CD4-positive, alpha-beta T cell (primary cell): ENCODE measurements at places on chromosomes 16 and 17. TPM values are rescaled to one million over a fixed set of nuclear protein-coding genes. Genes with fewer than 3 reads are reported as not detected.

GRCh38 chr16:66275775-66276428 lies 90.6 kb upstream of the CDH5 start:
- no peaks in the 10 kb centered on the region for H3K36me3 ChIP-seq
- peak; percentile 7 for DNase-seq
- H3K4me3 ChIP-seq = no peak overlapping the region
- peaks cover 12% of the 10 kb centered on the region for H3K27me3 ChIP-seq
- no peak overlapping the region for H3K27ac ChIP-seq
- peaks cover 4% of the 10 kb centered on the region for H3K4me1 ChIP-seq

DNA sequence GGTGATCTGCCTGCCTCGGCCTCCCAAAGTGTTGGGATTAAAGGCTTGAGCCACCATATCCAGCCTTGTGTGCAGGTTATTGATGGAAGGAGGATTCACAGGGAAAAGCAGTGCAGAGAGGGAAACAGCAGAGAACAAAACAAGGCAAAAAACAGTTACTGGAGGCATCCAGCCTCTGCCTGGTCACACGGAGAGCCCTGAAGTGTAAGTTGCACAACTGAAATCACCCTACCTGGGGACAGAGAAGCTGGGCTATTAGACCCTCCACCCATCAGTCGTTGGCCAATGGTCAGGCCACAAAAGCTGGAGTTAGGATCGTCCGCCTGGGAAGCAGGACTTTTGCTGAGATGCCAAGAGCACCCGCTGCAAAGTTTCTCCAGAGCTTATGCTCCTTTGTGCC lies 57.9 kb upstream of the BCO1 start:
- peaks cover 2% of the 10 kb centered on the region for H3K27me3 ChIP-seq
- H3K27ac ChIP-seq = no peak overlapping the region
- H3K36me3 ChIP-seq = no peaks in the 10 kb centered on the region
- DNase-seq = no peak

DNA sequence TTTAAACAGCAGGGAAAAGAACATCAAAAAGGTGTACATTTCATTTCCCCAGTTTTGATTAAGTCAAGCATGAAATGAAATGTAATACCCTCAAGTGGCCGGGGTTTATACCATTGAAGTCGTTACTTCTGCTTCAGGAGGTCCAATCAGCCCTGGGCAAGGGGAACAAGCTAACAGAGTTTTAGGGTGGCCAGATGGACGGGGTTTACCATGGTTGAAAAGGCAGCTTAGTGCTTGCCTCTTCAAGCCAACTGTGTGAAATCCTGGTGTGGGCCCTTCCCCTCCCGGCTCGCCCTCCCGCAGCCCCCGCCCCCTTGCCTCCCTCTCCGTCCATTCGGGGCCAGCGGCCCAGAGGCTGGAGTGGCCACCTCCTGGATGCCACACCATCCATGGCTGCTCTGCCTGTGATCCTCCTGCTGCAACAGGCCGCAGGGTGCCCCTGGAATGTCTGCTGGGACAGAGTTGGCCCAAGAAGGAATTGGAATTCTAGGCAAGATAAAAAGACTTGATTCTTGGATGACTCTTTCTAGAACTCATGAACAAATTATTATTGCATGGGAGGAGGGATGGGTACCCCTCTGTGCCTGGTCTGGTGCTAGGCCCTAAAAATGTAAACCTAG lies 296.2 kb upstream of the IRX3 start:
- H3K4me1 ChIP-seq = no peaks in the 10 kb centered on the region
- H3K36me3 ChIP-seq = no peaks in the 10 kb centered on the region
- H3K27ac ChIP-seq = no peak overlapping the region
- H3K4me3 ChIP-seq = no peak overlapping the region
- H3K27me3 ChIP-seq = no peaks in the 10 kb centered on the region

- no peak overlapping the region for H3K4me3 ChIP-seq
- no peak for DNase-seq
- H3K27ac ChIP-seq = no peak overlapping the region
Observed at GRCh38 chr16:70687102-70687511, 1.3 kb upstream of the MTSS2 start.

DNA sequence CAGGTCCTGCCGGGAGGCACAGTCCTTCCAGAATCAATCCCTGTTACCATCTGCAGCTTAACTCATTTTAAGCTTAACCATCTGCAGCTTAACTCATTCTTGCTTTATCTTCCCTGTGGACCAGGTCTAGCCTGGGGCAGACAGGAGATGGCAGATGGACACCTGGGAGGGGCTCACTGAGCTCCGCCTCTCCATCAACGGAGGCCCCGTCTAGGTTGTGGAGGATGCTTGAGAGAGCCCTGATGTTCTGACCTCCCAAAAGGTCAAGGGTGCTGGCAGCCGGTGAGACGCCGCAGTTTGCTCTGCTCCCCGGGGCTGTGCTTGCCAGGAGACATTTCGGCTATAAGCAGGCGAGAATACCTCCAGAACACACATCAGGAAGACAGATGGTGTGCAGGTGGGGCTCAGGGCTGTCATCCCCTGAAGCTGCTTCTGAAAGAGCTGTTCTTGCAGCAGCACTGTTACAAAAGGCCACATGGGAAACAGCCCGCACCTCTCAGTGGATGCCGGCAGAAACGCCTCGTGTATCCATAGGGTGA lies 41.3 kb downstream of the BAIAP2 start:
- no peaks in the 10 kb centered on the region for H3K36me3 ChIP-seq
- no peaks in the 10 kb centered on the region for H3K27me3 ChIP-seq
- no peak for DNase-seq
- no peak overlapping the region for H3K27ac ChIP-seq
- no peak overlapping the region for H3K4me3 ChIP-seq

DNA sequence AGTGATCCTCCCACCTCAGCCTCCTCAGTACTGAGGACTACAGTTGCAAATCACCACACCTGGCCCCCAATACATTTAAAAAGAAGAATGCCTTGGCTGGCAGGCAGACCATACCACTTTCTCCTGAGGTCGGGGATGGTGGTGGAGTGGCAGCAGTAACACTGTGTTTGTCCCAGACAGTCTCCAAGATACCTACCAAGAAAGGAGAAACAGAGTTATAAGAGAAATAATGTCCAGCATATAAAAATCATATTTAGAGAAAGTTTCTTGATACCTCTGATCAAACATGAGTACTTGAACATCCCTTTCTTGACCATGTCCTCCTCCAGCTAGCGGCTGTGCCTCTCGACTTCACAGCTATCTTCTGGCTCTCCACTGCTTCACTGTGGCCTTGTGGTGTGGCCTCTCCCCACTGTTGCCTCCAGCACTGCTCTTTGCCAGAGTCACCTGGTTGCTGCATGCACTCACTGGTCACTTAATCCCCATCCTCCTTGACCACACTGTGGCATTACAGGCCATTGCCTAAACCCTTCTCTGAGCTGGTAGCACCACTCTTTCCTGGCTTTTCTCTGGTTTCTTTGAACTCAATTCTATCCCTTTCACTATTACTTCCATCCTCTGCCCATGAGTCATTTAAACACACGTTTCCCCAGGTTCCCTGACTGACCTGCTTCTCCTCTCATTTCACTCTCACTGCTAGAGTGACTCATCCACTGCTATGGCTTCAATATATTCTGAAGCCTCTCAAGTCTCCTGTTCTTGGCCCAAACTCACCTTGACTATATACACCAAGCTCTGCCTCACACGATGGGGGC lies 45.2 kb downstream of the XPO6 start:
- peaks cover 59% of the 10 kb centered on the region for H3K4me1 ChIP-seq
- no peaks in the 10 kb centered on the region for H3K27me3 ChIP-seq
- no peak overlapping the region for H3K4me3 ChIP-seq
- peak overlapping the region; percentile 13 for H3K27ac ChIP-seq

- peaks cover 36% of the 10 kb centered on the region for H3K36me3 ChIP-seq
- H3K4me3 ChIP-seq = no peak overlapping the region
- no peak for DNase-seq
- H3K27me3 ChIP-seq = no peaks in the 10 kb centered on the region
- H3K27ac ChIP-seq = no peak overlapping the region
Observed at GRCh38 chr17:48842746-48843145, 11.9 kb downstream of the CALCOCO2 start.

DNA sequence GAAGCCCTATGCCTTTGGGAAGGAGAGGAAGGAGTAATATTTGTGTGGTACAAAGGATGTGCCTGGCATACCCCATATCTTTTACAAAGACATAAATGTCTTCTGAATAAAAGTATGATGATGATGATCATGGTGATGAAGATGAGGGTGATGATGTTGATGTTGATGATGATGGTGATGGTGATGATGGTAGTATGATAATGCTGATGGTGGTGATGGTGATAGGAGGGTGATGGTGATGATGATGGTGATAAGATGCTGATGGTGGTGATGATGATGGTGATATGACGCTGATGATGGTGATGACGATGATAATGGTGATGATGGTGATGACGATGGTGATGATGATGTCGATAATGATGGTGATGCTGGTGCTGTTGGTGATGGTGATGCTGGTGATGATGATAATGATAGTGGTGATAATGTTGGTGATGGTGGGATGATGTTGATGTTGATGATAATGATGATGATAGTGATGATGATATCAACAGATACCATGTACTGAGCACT lies 684.2 kb downstream of the WWOX start:
- H3K4me3 ChIP-seq = no peak overlapping the region
- no peaks in the 10 kb centered on the region for H3K27me3 ChIP-seq
- H3K27ac ChIP-seq = no peak overlapping the region
- no peak for DNase-seq

GRCh38 chr17:80270836-80271235 lies 10.2 kb downstream of the RNF213 start:
- H3K36me3 ChIP-seq = peaks cover 75% of the 10 kb centered on the region
- DNase-seq = no peak
- H3K27ac ChIP-seq = no peak overlapping the region
- peaks cover 82% of the 10 kb centered on the region for H3K4me1 ChIP-seq

GRCh38 chr16:25135254-25135878 lies 23.8 kb downstream of the LCMT1 start:
- peaks cover 79% of the 10 kb centered on the region for H3K36me3 ChIP-seq
- no peak for DNase-seq
- H3K4me1 ChIP-seq = no peaks in the 10 kb centered on the region

DNA sequence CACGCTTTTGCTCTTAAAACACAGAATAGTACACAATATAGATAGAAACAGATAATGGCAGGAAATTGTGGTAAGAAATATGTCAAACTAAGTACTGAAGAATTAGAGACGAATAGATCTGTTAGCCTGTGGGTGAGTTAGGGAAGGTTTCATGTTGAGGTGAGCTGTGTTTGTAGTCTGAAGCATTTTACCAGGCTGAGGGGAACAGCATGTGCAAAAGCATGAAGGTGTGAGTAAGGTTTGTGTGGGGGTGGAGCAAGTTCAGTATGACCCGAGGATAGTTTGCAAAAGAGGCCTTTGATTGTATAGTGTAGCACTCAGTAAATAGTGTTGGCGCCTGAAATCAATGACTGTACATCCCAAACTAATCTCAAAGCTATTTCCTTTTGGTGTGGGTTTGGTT lies 13.8 kb downstream of the IGSF6 start:
- H3K27me3 ChIP-seq = no peaks in the 10 kb centered on the region
- peak overlapping the region; percentile 17 for H3K27ac ChIP-seq
- no peak overlapping the region for H3K4me3 ChIP-seq
- H3K4me1 ChIP-seq = peaks cover 21% of the 10 kb centered on the region
- H3K36me3 ChIP-seq = peaks cover 6% of the 10 kb centered on the region

- no peak overlapping the region for H3K27ac ChIP-seq
- H3K36me3 ChIP-seq = no peaks in the 10 kb centered on the region
- H3K27me3 ChIP-seq = no peaks in the 10 kb centered on the region
- no peak for DNase-seq
- H3K4me3 ChIP-seq = no peak overlapping the region
Observed at GRCh38 chr17:3641717-3642486, 5.3 kb downstream of the CTNS start.

DNA sequence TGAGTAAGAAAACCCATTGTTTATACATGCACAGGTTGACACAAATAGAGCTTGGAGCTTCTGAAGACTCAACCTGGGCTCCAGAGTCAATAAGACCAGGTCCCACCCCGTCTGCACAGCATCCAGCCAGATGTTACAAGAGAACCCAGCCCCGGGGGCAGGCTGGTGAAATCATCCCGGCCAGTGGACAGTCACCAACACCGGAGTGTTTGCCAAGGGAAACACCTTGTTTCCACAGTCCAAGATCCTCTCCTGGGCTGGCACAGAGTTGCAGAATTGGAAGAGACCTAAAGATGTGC lies 90.3 kb downstream of the RAB11FIP4 start:
- H3K4me3 ChIP-seq = no peak overlapping the region
- no peak for DNase-seq
- H3K4me1 ChIP-seq = peaks cover 1% of the 10 kb centered on the region
- no peaks in the 10 kb centered on the region for H3K36me3 ChIP-seq
- H3K27ac ChIP-seq = no peak overlapping the region

GRCh38 chr17:56653877-56654276 lies 60.4 kb downstream of the NOG start:
- peak overlapping the region; percentile 31 for H3K27ac ChIP-seq
- peaks cover 5% of the 10 kb centered on the region for H3K4me1 ChIP-seq
- no peaks in the 10 kb centered on the region for H3K36me3 ChIP-seq
- no peak overlapping the region for H3K4me3 ChIP-seq
- peak; percentile 64 for DNase-seq

DNA sequence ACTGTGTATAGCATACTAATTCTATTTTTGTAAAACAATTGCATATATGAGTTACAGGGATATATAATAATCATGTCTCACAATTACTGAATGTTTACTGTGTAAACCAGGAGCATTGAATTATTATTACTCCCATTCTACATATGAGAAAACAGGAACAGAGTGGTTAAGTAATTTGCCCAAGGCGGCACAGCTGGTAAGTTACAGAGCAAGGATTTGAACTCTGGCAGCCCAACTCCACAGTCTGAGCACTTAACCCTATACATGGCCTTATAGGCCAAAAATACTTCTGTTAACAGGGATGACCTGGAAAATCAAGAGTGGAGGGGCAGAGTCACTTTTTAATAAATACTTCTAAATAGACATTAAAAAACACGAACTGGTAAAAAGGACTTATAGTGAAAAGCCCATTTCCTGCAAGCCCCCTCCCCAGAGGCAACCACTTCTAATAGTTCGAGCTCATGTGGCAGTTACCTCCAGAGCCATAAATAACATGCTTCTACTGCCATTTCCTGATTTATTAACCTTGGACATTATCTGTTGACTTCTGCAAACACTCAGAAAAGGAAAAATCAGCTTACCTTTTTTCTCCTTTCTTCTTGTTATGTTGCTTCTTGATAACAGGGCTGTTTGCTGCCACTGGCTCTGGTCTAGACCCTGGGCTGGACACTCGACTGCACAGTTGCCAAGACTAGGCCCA lies 22.1 kb upstream of the ADGRG1 start:
- H3K36me3 ChIP-seq = no peaks in the 10 kb centered on the region
- peaks cover 43% of the 10 kb centered on the region for H3K4me1 ChIP-seq
- no peak overlapping the region for H3K4me3 ChIP-seq
- no peak for DNase-seq
- H3K27ac ChIP-seq = no peak overlapping the region
- H3K27me3 ChIP-seq = no peaks in the 10 kb centered on the region

GRCh38 chr17:28725660-28726225 lies 290 bp downstream of the TLCD1 start:
- no peaks in the 10 kb centered on the region for H3K27me3 ChIP-seq
- H3K4me3 ChIP-seq = peak overlapping the region; percentile 75
- DNase-seq = no peak
- H3K27ac ChIP-seq = no peak overlapping the region
- peaks cover 45% of the 10 kb centered on the region for H3K36me3 ChIP-seq
- peaks cover 73% of the 10 kb centered on the region for H3K4me1 ChIP-seq

CLEC18A gene
- total RNA-seq = 1.3 TPM

CTRL gene
- 19.5 TPM for total RNA-seq

KRTAP4-4 gene
- not detected for total RNA-seq

UMOD gene
- not detected for total RNA-seq

TBX2 gene
- 0.06 TPM for total RNA-seq

SPEM1 gene
- total RNA-seq = not detected

CDC6 gene
- 1.0 TPM for total RNA-seq

RPS15A gene
- 3,821 TPM for total RNA-seq

LITAFD gene
- total RNA-seq = not detected
